ENCODE measurements at places on chromosomes 2 and 18.

GRCh38 chr18:58491113-58491696 lies 137.7 kb downstream of the ALPK2 start:
- peaks cover 26% of the 10 kb centered on the region for H3K4me1 ChIP-seq
- no peaks in the 10 kb centered on the region for H3K36me3 ChIP-seq
- H3K27me3 ChIP-seq = no peaks in the 10 kb centered on the region
- no peak overlapping the region for H3K4me3 ChIP-seq
- DNase-seq = no peak
- no peak overlapping the region for H3K27ac ChIP-seq

DNA sequence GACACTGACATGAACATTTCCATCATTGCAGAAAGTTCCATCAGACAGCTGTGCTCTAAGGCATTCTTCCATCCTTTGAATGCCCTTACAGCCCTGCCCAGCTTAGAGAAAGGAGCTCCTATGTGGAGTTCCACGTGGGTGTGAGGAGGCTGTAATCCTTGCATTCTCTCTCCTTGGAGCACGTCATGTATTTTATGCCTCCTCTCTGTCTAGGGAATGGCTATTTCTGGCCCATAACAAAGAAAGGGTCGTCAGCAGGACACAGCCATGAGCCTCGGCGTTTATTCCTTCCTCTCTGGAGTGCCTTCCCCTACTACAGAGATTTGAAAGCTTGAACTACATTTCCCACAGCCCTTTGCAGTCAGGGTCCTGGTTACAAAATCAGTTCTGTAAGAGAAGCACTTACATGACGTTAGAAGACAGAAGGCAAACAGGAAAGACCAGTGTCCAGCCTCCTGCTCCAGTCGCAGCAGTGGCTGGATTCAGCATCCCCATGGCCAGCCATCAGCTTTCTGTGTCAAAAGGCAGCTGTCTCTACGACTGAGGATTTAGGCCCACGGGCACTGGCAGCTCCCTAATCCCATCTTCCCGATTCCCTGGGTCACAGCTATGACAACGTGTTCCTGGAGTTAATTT lies 234.9 kb downstream of the TFCP2L1 start:
- no peak overlapping the region for H3K4me3 ChIP-seq
- no peak for DNase-seq
- H3K4me1 ChIP-seq = no peaks in the 10 kb centered on the region
- H3K36me3 ChIP-seq = no peaks in the 10 kb centered on the region
- no peaks in the 10 kb centered on the region for H3K27me3 ChIP-seq

GRCh38 chr18:12403601-12404506 lies 3.9 kb upstream of the PRELID3A start:
- H3K4me1 ChIP-seq = peaks cover 3% of the 10 kb centered on the region
- no peaks in the 10 kb centered on the region for H3K36me3 ChIP-seq
- H3K27ac ChIP-seq = no peak overlapping the region
- H3K4me3 ChIP-seq = no peak overlapping the region
- H3K27me3 ChIP-seq = no peaks in the 10 kb centered on the region

DNA sequence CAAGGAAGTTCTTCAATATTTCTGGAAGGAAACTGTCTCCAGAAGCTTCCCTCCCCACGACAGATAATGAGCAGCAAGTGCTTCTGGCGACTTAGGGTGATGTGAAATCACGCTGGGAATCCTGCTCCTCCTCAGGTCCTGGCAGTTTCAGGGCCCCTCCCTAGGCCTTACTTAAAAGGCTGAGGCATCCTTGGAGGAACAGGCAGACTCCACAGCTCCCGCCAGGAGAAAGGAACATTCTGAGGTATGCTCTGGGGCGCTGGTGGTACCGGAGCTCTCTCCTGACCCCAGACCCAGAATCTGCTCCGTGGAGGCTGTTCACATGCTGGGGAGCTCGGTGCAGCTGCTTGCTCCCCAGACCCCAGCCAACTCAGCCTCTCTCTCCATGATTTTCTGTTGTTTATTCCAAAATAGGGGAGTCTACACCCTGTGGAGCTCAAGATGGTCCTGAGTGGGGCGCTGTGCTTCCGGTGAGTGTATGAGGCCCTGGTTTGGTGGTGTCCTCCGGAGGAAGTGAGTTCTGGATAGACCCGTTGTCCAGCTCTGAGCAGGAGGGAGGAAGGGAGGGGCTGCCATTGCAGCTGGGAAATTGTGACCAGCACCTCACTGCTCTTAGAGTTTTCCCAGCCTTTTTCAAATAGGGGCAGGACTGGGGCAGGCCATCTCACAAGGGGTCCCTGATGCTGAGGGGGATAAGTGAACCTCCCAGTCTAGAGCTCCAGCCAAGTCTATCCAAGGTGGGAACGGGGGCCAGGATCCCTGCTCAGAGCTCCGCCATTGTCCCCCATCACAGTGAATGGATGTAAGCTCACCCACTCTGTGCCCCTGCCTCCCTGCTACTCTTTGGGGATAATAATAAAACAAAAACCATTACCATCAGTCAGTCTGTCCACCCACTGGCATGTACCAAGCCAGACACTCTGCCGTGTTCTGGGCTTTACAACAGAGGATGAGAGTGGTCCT lies at the start of gene IL36RN:
IL36RN (plus strand) TSS at position 201 of the 963 bp plus-strand sequence; CDS start at position 442, 241 bp downstream.
- no peak for DNase-seq
- H3K27me3 ChIP-seq = no peaks in the 10 kb centered on the region
- no peaks in the 10 kb centered on the region for H3K4me1 ChIP-seq
- no peak within 1 kb of the TSS for H3K4me3 ChIP-seq
- no peaks in the 10 kb centered on the region for H3K36me3 ChIP-seq
- no peak within 1 kb of the TSS for H3K27ac ChIP-seq

GRCh38 chr2:176812246-176812775 lies 400.3 kb upstream of the HNRNPA3 start:
- DNase-seq = peak; percentile 46
- H3K36me3 ChIP-seq = no peaks in the 10 kb centered on the region
- no peaks in the 10 kb centered on the region for H3K27me3 ChIP-seq

- no peak for DNase-seq
- no peak overlapping the region for H3K4me3 ChIP-seq
- no peak overlapping the region for H3K27ac ChIP-seq
- no peaks in the 10 kb centered on the region for H3K36me3 ChIP-seq
- H3K27me3 ChIP-seq = no peaks in the 10 kb centered on the region
- peaks cover 2% of the 10 kb centered on the region for H3K4me1 ChIP-seq
Observed at GRCh38 chr2:112529757-112530156, 12.5 kb upstream of the POLR1B start.

DNA sequence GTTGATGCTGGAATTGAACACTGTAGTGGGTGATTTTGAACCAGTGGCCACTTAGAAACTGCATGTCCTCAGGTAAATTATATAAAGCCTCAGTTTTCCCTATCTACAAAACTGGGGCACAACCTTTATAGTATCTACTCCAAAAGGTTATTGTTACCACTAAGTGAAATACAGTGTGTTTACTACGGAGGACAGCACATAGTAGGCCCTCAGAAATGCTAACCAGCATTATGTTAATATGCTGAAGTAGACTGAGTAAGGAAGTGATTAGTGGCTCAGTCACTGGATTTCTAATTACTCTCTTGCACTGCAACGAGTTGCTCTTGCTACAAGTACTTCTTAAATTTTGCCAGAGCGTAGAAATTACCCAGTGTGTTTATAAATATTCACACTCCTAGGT lies 139.5 kb downstream of the HAUS1 start:
- H3K4me3 ChIP-seq = no peak overlapping the region
- no peaks in the 10 kb centered on the region for H3K36me3 ChIP-seq
- no peaks in the 10 kb centered on the region for H3K27me3 ChIP-seq
- H3K27ac ChIP-seq = no peak overlapping the region
- no peaks in the 10 kb centered on the region for H3K4me1 ChIP-seq

GRCh38 chr2:54336136-54336976 lies 80.3 kb upstream of the TSPYL6 start:
- no peak overlapping the region for H3K4me3 ChIP-seq
- no peaks in the 10 kb centered on the region for H3K36me3 ChIP-seq
- H3K4me1 ChIP-seq = no peaks in the 10 kb centered on the region

- no peaks in the 10 kb centered on the region for H3K4me1 ChIP-seq
- peak overlapping the region; percentile 96 for H3K27ac ChIP-seq
- no peaks in the 10 kb centered on the region for H3K36me3 ChIP-seq
Observed at GRCh38 chr18:49813069-49813318, 339 bp downstream of the ACAA2 start.

- no peak for DNase-seq
- no peaks in the 10 kb centered on the region for H3K27me3 ChIP-seq
- no peaks in the 10 kb centered on the region for H3K4me1 ChIP-seq
- H3K4me3 ChIP-seq = no peak overlapping the region
- H3K36me3 ChIP-seq = no peaks in the 10 kb centered on the region
- no peak overlapping the region for H3K27ac ChIP-seq
Observed at GRCh38 chr18:8911408-8912340, 190.8 kb upstream of the NDUFV2 start.

DNA sequence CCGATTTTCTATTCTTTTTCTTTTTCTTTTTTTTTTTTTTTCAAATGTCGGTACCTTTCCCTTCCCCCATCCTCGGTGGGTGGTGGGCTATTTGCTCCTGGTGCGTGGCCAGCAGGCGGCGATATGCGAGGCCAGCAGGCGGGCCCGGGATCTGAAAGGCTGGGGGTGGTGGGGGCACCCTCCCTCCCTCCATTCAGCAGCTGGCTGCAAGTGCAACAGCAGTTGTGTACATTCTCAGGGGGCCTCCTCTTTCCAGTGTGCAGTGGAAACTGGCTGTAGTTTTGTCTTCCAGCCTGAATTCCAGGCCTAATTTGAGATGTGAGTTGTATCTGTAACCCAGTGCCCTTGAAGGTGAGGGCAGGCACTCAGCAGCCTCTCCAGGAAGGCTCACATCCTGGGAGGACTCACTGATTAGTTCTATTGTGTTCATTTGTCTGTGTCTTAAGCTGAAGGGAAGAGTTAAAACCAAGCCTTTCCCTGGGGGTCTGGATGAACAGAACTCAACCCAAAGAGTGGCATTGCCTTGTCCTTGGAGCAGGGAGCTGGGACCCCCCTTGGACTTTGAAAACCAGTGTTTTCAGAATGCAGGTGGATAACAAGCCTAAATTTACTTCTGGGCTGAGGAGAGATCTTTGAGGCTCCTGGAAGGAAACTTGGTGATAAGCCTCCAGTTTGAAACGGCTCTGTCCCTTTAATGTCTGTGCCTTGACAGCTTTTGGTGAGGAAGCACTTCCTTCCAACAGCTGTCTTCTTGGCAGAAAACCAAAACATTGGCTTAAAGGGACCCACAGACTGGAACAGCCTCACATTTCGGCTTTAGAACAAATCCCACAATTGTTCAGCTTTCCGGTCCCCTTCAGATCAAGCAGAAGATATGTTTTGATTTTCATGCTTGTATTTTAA lies 3.3 kb downstream of the MYCN start:
- no peak overlapping the region for H3K27ac ChIP-seq
- DNase-seq = peak; percentile 57
- H3K4me1 ChIP-seq = peaks cover 40% of the 10 kb centered on the region
- H3K4me3 ChIP-seq = peak overlapping the region; percentile 2
- no peaks in the 10 kb centered on the region for H3K36me3 ChIP-seq

DNA sequence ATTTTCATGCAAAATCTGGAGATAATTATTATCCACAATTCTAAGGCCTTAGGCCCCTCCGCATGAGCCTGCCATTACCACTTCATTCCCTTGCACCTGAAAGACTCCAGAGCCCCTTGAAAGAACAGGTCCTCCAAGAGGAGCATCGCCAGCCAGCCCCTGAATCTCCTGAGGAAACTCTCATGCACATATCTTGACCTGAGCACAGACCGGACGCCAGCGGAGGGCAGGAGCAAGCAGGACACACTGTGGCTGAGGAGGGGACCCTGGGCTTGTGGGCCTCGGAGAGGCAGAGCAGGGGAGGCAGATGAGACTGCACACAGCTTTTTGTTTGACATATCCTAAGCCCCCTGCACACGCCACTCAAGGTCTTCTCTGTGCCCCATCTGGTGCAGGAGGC lies 13.6 kb upstream of the ADNP2 start:
- H3K36me3 ChIP-seq = no peaks in the 10 kb centered on the region
- H3K4me1 ChIP-seq = no peaks in the 10 kb centered on the region
- no peak for DNase-seq
- no peaks in the 10 kb centered on the region for H3K27me3 ChIP-seq
- H3K4me3 ChIP-seq = no peak overlapping the region

- no peaks in the 10 kb centered on the region for H3K36me3 ChIP-seq
- peak overlapping the region; percentile 87 for H3K27ac ChIP-seq
- DNase-seq = peak; percentile 20
- peak overlapping the region; percentile 86 for H3K4me3 ChIP-seq
- H3K4me1 ChIP-seq = peaks cover 24% of the 10 kb centered on the region
Observed at GRCh38 chr2:68251855-68252399, 405 bp downstream of the PPP3R1 start.

- no peak overlapping the region for H3K4me3 ChIP-seq
- no peaks in the 10 kb centered on the region for H3K27me3 ChIP-seq
- no peaks in the 10 kb centered on the region for H3K4me1 ChIP-seq
- H3K27ac ChIP-seq = no peak overlapping the region
Observed at GRCh38 chr18:67402543-67402942, 114.0 kb downstream of the DSEL start.

GRCh38 chr18:70328169-70328568 lies 39.3 kb downstream of the SOCS6 start:
- H3K27ac ChIP-seq = no peak overlapping the region
- H3K4me1 ChIP-seq = peaks cover 15% of the 10 kb centered on the region
- no peak overlapping the region for H3K4me3 ChIP-seq
- H3K27me3 ChIP-seq = no peaks in the 10 kb centered on the region

- H3K36me3 ChIP-seq = no peaks in the 10 kb centered on the region
- no peak overlapping the region for H3K27ac ChIP-seq
- peak overlapping the region; percentile 48 for H3K4me3 ChIP-seq
- H3K27me3 ChIP-seq = no peaks in the 10 kb centered on the region
Observed at GRCh38 chr2:45168711-45169338, 159.6 kb upstream of the SIX2 start.

DNA sequence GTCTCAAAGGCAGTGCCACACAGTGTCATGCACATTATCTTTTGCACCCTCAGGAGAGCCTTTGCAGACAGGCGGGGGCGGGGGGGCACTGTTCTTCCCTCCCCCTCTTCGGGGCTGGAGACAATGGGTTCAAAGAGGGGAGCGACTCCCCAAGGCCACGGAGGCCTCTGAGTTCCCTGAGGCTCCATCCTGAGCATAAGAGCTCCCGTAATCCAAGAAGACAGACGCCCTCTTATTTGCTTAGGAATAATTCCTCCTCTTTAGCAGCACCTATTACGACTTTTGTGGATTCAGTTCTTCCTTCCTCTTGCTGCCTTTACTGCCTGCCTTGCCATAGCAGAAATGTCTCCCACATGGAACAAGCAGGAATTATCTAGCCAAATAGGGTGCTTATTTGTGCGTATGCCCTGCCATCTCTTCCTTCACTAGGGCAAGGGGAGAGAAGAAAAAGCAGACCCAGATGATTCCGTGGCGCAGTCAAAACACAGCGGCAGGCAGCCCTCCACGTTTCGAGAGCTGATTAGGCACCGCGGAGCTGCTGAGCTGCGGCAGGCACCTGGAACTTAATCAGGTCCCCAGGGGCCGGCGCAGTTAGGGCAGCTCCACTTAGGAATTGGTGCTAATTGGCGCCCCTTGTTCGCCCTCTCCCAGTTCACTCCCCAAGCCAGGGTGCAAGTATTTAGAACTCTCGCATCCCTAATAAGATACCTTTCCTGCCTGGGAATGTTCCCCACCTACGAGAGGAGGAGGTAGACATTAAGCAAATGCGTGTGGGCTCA lies 233.4 kb upstream of the MYT1L start:
- H3K27ac ChIP-seq = no peak overlapping the region
- no peak overlapping the region for H3K4me3 ChIP-seq
- H3K36me3 ChIP-seq = no peaks in the 10 kb centered on the region
- H3K27me3 ChIP-seq = no peaks in the 10 kb centered on the region
- H3K4me1 ChIP-seq = peaks cover 11% of the 10 kb centered on the region

DNA sequence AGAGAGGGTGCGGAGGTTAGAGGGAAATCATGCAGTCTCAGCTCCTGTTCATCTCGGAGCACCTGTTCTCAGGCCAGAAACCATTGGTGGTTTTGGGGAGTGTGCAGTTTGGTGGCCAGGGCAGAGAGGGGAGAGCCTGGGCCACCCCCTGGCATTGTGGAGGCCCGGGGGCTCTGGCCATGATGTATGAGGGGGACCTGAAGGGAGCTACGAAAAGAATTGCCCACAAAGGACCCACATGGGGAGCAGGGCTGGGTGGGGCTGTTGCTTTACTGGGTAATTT lies 87.7 kb downstream of the DGKD start:
- no peak overlapping the region for H3K4me3 ChIP-seq
- no peaks in the 10 kb centered on the region for H3K27me3 ChIP-seq

All from testis (tissue), 5 donors.